ENCODE measurements at places on chromosomes 5 and 9.

- no peak for DNase-seq
Observed at GRCh38 chr9:129656795-129657390, 8.6 kb upstream of the PRRX2 start.

DNA sequence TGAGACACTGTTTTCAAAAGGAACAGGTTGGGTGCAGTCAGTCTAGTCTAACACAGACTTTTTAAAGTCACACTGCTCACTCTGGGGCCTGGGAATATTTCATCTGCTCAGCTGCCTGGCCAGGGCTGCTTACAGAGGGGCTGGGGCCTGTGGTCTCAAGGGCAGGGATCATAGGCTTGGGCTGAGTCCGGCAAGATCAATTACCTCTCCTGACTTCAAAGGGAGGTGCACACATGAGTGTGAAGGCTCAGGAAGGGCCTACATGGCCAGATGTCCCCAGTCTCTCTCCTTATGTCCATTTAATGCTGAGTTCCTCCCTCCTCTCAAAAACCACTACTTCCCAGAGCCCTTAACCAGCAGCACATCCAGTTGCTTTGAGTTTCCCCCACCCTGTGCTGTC is 247.2 kb downstream of the HSPA4 start:
- no peak for DNase-seq

DNA sequence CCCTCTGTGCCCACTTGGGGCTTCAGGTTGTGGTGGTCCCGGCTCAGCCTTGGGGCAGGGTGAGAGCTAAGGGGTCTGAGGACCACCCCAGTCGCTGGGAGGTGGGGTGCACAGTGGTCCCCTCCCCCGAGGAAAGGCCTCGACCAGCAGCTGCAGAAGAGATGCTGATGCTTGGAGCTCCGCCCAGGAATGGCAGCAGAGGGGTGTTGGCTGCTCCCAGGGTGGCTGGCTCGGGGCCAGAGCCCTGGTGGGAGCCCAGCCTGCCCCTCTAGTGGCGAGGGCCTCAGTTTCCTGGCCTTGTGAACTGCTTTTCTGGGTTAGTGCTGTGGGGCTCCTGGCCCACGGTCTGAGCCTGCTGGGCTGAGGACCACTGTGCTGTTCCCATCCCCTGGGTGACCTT is 1.2 kb downstream of the DIPK1B start:
- DNase-seq, result no peak

DNA sequence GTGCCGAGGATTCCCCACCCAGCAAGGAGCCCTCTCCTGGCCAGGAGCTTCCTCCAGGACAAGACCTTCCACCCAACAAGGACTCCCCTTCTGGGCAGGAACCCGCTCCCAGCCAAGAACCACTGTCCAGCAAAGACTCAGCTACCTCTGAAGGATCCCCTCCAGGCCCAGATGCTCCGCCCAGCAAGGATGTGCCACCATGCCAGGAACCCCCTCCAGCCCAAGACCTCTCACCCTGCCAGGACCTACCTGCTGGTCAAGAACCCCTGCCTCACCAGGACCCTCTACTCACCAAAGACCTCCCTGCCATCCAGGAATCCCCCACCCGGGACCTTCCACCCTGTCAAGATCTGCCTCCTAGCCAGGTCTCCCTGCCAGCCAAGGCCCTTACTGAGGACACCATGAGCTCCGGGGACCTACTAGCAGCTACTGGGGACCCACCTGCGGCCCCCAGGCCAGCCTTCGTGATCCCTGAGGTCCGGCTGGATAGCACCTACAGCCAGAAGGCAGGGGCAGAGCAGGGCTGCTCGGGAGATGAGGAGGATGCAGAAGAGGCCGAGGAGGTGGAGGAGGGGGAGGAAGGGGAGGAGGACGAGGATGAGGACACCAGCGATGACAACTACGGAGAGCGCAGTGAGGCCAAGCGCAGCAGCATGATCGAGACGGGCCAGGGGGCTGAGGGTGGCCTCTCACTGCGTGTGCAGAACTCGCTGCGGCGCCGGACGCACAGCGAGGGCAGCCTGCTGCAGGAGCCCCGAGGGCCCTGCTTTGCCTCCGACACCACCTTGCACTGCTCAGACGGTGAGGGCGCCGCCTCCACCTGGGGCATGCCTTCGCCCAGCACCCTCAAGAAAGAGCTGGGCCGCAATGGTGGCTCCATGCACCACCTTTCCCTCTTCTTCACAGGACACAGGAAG is 120.2 kb downstream of the RGS3 start:
- DNase-seq, result no peak

GRCh38 chr5:132439521-132440089 is 51.0 kb downstream of the IRF1 start:
- DNase-seq, result no peak

GRCh38 chr5:39501397-39501796 is 76.6 kb upstream of the DAB2 start:
- no peak for DNase-seq

GRCh38 chr9:127676638-127677037 is 30.1 kb upstream of the CFAP157 start:
- DNase-seq, result no peak

GRCh38 chr5:171680485-171680884 is 105.1 kb upstream of the SMIM23 start:
- DNase-seq, result no peak

- no peak for DNase-seq
Observed at GRCh38 chr9:117718701-117719100, 14.5 kb downstream of the TLR4 start.

- no peak for DNase-seq
Observed at GRCh38 chr5:10663489-10664179, 97.4 kb downstream of the DAP start.

DNA sequence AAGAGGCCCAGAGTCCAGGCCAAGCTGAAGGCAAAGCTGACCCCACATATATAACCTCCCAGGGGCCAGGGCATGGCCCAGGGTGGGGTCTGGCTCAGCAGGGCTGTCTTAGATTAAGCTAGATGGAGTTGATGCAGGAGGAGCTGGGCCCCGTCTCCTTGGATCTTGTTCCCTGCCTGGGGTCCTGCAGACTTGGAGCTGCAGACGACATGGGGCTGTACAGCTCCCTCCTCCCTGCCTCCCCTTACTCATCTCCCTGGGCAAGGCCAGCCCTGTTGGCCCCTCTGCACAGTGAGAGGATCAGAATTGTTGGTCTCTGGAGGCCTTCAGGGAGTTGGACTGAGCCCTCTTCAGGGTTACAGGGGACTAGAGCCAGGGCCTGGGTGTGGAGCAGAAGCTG is 134.9 kb downstream of the RGS3 start:
- no peak for DNase-seq

- DNase-seq, result no peak
Observed at GRCh38 chr9:93306579-93307091, 122.7 kb downstream of the WNK2 start.

DNA sequence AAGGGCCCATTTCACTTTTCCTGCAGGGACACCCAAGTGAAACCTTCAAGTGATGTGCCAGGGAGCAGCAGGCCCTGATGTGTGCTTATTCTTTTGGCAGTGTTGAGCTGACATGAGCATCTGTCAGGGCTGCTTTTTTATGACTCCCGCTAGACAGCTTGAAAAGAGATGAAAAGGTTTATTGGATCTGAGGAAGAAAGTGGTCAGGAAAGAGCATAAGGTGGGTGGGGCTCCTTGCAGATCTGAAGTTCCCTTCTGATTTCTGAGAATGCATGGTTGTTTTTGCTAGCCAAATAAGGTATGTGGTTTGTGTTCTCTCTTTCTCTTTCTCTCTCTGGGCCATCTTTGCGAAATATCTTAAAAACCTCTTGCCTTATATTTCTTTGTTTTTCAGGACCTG is 316.1 kb downstream of the DMRT2 start:
- DNase-seq, result no peak

DNA sequence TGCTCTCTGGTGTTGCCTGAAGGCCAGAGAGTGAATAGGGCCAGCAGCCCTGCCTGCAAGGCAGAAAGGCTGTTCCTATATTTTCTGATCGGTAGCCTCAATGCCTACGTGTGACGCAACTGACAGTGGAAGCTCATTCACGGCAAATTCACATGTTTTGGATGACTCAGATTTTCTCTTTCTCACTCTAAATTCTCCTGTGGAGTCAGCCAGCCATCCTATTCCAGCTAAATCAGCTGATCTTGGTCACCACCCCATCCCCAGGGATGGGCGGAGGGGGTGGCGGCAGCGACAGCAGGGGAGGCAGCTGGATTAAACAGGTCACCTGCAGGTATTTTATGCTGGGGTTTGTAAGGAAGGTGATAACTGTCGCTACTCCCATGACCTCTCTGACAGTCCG is 52.3 kb downstream of the ZNF510 start:
- DNase-seq, result no peak

- peak; percentile 32 for DNase-seq
Observed at GRCh38 chr9:102355982-102356381, 617.5 kb upstream of the GRIN3A start.

GRCh38 chr5:72209147-72210115 is 102.2 kb downstream of the MAP1B start:
- DNase-seq, result no peak

DNA sequence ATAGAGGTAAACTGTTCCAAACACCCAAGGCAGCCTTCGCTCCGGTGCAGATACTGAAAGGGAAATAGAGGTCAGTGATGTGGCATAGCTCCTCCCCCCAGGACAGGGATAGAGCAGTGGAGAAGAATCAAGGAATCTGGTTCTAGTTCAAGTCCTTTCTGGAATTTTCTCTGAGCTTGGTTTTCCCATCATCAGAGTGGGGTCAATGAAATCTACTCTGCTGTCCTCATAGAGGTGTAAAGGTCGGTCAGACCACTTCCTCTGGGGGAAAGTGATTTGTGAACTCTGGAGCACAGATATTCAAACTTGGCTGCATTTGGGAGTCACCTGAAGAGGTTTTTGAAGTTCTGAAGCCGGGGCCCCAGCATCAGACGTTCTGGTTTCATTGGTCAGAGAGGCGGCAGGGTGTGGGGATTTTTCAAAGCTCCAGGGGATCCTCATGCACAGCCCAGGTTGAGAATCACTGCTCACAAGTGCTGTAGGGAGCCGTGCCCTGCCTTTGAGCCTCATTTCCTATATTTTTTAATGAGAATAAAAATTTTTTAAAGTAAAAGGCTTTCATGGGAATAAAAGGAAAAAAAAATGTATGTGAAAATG is 105.7 kb upstream of the RAD23B start:
- DNase-seq, result no peak
